Osteocyte (in vitro differentiated cells): ENCODE measurements at places on chromosomes 5 and 9. TPM values are rescaled to one million over a fixed set of nuclear protein-coding genes. Genes with fewer than 3 reads are reported as not detected.

TMEM232 gene
- 2.7 and 3.5 TPM in 2 replicates for total RNA-seq

PRUNE2 gene
- total RNA-seq: 1.0 and 1.3 TPM in 2 replicates

DNA sequence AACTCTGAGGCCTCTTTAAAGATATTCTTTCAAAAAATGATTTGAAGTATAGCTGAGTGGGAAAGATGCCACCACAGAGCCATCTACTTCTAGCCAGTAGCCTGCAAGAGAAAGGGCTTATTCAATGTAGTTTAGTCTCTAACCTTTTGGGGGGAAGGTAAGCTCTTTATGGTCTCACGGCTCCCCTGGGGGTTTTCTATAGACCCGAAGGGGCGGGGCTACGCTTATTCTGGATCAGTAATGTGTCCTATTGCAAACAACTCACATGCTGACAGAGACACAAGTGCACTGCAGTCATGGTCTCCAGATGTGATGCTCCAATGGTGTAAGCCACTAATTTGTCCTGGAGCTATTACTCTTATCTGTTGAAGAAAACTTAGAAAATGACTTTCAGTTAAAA is 53.4 kb upstream of the RPS23 start:
- DNase-seq: no peak

DNA sequence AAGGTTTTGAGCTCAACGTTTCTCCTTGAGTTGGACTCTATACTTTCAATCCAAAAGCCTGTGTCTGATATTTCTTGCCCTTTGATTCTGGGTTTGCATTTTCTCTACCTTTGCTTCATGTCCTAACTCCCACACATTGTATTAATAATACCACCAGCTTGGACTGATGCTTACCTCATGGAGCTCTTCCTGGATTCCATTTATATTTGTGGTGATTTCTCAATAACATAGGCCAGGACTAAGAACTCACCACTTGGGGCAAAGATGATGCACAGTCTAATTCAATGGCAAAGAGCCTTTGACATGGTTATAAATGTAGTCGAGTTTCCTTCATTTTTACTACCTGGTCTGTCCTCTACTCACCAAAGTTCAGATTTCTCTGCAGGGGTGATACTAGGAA is 27.5 kb upstream of the EFNA5 start:
- DNase-seq: no peak

DNA sequence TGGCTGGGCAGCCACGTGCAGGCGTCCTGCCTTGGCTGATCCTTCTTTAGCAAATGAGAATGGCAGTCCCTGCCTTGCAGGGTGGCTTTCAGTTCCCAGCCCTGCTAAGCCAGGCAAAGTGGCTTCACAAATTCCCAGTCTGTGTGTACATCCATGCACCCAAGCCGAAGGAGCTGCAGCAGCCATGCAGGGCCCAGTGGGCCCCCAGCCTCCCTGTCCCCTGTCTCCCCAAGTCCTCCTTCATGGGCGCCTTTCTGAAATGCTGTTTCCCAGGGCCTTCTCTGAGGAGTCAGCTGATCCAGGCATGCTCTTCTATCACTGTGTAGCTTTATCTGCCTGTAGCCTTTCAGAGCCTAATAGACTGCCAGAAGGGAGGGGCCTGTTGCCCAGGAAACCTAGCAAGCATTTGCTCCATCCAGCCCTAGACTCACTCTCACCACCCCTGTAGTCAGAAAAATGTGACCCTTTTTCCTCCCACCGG is 47.4 kb upstream of the SHC3 start:
- no peak for DNase-seq
